ENCODE measurements at places on chromosomes 11 and 22.

GRCh38 chr11:113839842-113840241 is 35.5 kb downstream of the USP28 start:
- H3K4me3 ChIP-seq = no peak overlapping the region
- H3K36me3 ChIP-seq = peaks cover 7% of the 10 kb centered on the region
- no peaks in the 10 kb centered on the region for H3K4me1 ChIP-seq
- H3K27me3 ChIP-seq = no peaks in the 10 kb centered on the region
- H3K27ac ChIP-seq = no peak overlapping the region
- DNase-seq = no peak

- no peaks in the 10 kb centered on the region for H3K4me1 ChIP-seq
- no peak for DNase-seq
- no peaks in the 10 kb centered on the region for H3K36me3 ChIP-seq
- H3K4me3 ChIP-seq = no peak overlapping the region
- H3K27me3 ChIP-seq = no peaks in the 10 kb centered on the region
Measured at GRCh38 chr11:12539572-12539971, 134.6 kb upstream of the TEAD1 start.

DNA sequence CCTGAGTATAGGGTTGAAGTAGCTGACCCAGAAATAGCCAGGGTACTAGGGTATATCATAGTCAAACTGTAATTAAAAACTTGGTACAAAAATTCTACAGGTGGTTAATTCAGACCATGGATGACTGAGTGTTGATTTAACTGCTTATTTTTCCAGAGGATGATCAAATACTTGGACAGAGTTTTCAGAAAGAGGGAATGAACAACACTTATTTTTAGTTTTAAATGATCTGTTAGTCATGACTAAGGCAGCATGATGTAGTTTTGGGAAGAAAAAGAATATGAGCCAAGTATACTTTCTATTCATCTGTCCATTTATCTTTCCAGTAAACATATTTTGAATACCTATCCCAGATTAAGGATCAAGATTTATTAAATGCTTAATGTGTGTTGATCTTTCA is 19.8 kb upstream of the CCDC89 start:
- H3K27me3 ChIP-seq = no peaks in the 10 kb centered on the region
- no peaks in the 10 kb centered on the region for H3K4me1 ChIP-seq
- no peak for DNase-seq
- H3K27ac ChIP-seq = no peak overlapping the region

DNA sequence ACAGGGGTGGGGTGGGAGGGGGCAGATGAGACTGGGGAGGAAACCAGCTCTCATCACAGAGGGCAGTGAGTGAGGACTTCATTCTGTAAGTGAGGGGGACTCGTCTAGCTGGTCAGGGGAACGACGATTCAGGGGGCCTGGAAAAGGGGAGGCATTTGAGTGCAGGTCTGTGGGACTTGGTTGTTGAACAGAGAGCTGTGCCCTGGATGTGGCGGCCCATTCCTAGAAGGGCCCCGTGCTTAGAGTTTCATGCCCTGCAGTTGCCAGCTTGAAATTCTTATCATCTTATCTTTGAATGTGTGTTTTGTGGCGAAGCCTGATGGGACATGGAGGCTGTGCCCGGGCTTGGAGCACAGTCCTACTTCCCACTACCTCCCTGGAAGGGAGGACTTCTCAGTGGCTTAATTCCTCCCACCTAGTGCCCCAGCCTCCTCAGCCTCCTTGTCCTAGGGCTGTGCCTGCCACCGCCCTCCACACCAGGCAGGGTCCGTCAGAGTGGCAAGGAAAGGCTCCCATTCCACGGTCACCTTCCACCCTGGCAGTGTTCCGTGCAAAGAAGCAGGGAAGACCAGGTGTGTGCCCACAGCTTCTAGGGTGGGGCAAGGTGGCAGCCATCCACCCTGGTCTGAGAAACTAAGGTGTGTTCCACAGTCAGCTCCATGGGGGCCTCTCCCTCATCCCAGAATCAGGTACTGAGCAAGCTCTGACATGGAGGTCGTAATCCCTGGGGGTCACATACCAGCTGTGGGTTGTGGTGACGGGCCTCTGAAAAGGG is 59.7 kb upstream of the LMO1 start:
- no peak for DNase-seq
- no peak overlapping the region for H3K4me3 ChIP-seq
- peaks cover 2% of the 10 kb centered on the region for H3K27me3 ChIP-seq
- H3K4me1 ChIP-seq = no peaks in the 10 kb centered on the region

DNA sequence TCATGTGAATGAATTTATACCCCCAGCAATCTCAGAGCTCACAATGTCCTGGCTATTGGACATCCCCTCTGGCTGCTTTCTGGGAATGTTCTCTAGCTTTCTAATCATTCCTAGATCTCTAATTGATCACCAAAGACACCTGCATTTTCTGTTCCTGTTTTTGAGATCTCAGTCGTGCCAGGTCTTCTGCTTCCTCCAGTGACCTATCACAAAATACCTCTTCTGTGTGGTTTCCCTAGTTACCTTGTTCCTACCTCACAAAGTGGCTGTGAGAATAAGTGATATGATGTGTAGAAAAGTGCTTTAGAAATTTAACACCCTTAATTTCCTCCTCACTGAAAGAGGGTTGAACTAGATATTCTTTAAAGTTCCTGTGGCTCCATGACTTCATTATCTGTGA is 92.2 kb downstream of the LUZP2 start:
- H3K27me3 ChIP-seq = no peaks in the 10 kb centered on the region
- H3K4me3 ChIP-seq = no peak overlapping the region
- H3K4me1 ChIP-seq = no peaks in the 10 kb centered on the region
- no peak overlapping the region for H3K27ac ChIP-seq

- H3K27ac ChIP-seq = no peak overlapping the region
- no peaks in the 10 kb centered on the region for H3K36me3 ChIP-seq
- peaks cover 3% of the 10 kb centered on the region for H3K4me1 ChIP-seq
- no peak for DNase-seq
- no peak overlapping the region for H3K4me3 ChIP-seq
- H3K27me3 ChIP-seq = no peaks in the 10 kb centered on the region
Measured at GRCh38 chr22:46828323-46828900, 66.0 kb downstream of the TBC1D22A start.

DNA sequence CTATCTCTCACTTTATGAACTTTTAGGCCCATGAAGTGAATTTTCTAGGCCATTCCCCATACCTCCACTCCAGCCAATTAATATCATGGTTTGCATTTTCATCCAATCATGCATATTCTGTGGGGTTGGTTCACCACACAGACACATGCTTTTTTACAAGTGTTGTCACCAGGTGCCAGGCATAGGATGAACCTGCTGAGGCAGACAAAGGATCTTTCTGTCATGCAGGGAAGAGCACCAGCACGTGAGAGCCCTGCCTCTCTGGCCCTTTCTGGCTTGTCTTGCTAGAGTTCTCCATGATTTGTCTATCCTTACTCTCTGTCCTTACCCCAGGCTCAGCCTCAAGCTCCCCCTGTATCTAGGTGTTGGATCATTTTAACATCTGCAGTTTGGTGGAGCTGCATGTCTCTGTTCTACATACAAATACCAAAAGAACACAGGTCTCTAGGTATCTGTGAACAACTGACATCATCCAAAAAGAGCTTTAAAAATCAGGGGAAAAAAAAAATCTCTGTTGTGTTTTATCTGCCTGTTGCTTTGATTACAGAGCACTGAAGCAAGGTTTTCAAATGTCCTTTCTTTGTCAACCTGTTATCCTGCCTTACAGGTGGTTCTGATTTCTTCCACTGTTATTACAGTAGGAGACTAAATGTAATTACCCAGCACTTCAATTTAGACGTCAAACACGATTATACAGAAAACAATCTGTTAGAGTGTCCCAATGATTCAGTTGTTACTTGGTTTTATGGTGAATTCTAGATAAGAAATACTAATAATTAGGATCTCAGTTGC is 58.4 kb upstream of the GRAMD1B start:
- H3K4me1 ChIP-seq = no peaks in the 10 kb centered on the region
- DNase-seq = no peak
- no peak overlapping the region for H3K4me3 ChIP-seq
- no peaks in the 10 kb centered on the region for H3K36me3 ChIP-seq
- no peaks in the 10 kb centered on the region for H3K27me3 ChIP-seq

- no peaks in the 10 kb centered on the region for H3K4me1 ChIP-seq
- peak overlapping the region; percentile 80 for H3K27ac ChIP-seq
- peak overlapping the region; percentile 6 for H3K4me3 ChIP-seq
- H3K27me3 ChIP-seq = no peaks in the 10 kb centered on the region
- DNase-seq = peak; percentile 79
Measured at GRCh38 chr11:119339589-119340334, 921 bp downstream of the C1QTNF5 start.

DNA sequence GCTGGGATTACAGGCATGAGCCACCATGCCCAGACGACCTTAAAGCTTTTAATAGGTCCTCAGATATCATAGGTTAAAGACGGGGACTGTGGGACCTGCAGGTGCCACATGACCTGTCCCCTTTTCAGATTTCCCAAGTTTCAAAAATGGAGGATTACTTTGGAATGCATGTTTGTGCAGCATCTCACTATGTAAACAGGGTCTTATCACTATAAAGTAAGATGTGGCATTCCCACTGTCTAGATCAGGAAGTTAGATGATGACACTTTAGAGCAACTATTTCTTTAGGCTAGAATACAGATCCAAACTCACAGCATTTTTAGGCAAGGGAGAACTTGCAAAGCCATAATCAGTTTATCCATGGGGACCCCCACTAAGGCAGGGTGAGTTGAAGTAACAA is 92.8 kb downstream of the USP35 start:
- H3K36me3 ChIP-seq = no peaks in the 10 kb centered on the region
- H3K27ac ChIP-seq = no peak overlapping the region
- DNase-seq = no peak
- H3K27me3 ChIP-seq = no peaks in the 10 kb centered on the region

GRCh38 chr11:36074941-36075431 is 131.1 kb downstream of the LDLRAD3 start:
- no peaks in the 10 kb centered on the region for H3K4me1 ChIP-seq
- H3K4me3 ChIP-seq = no peak overlapping the region
- DNase-seq = peak; percentile 65
- H3K27me3 ChIP-seq = no peaks in the 10 kb centered on the region
- no peaks in the 10 kb centered on the region for H3K36me3 ChIP-seq

GRCh38 chr11:33835143-33835878 is 56.6 kb downstream of the LMO2 start:
- no peaks in the 10 kb centered on the region for H3K27me3 ChIP-seq
- H3K4me3 ChIP-seq = no peak overlapping the region
- H3K4me1 ChIP-seq = no peaks in the 10 kb centered on the region

- H3K27me3 ChIP-seq = no peaks in the 10 kb centered on the region
- H3K36me3 ChIP-seq = no peaks in the 10 kb centered on the region
- no peak overlapping the region for H3K4me3 ChIP-seq
- H3K4me1 ChIP-seq = peaks cover 2% of the 10 kb centered on the region
- H3K27ac ChIP-seq = no peak overlapping the region
- DNase-seq = no peak
Measured at GRCh38 chr22:18103527-18104269, 6.9 kb upstream of the TUBA8 start.

GRCh38 chr11:36230779-36231699 is 58.2 kb downstream of the COMMD9 start:
- no peaks in the 10 kb centered on the region for H3K36me3 ChIP-seq
- H3K4me1 ChIP-seq = peaks cover 2% of the 10 kb centered on the region
- DNase-seq = no peak

GRCh38 chr11:34680206-34680605 is 59.3 kb downstream of the EHF start:
- H3K4me3 ChIP-seq = no peak overlapping the region
- H3K27ac ChIP-seq = no peak overlapping the region
- H3K27me3 ChIP-seq = no peaks in the 10 kb centered on the region
- no peak for DNase-seq
- H3K36me3 ChIP-seq = no peaks in the 10 kb centered on the region

DNA sequence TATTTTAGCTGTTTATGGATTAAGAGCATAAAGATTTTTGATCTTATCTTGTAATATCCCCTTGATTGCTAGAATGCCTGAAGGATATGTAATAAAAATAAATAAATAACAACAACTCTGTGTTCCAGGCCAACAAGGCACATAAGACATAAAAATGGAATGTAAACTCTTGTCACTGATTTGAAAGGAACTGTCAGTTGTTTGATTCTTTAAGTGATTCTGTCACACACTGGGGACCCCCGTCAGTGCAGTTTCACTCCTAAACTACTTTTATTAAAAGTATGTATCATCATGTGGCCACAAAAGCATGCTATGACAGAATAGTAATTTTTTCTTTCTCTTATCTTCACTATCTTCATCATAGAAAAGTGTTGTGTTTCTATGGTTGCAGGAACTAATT is 572.4 kb downstream of the CNTN5 start:
- H3K36me3 ChIP-seq = no peaks in the 10 kb centered on the region
- DNase-seq = no peak
- H3K4me3 ChIP-seq = no peak overlapping the region
- no peak overlapping the region for H3K27ac ChIP-seq
- H3K27me3 ChIP-seq = no peaks in the 10 kb centered on the region

DNA sequence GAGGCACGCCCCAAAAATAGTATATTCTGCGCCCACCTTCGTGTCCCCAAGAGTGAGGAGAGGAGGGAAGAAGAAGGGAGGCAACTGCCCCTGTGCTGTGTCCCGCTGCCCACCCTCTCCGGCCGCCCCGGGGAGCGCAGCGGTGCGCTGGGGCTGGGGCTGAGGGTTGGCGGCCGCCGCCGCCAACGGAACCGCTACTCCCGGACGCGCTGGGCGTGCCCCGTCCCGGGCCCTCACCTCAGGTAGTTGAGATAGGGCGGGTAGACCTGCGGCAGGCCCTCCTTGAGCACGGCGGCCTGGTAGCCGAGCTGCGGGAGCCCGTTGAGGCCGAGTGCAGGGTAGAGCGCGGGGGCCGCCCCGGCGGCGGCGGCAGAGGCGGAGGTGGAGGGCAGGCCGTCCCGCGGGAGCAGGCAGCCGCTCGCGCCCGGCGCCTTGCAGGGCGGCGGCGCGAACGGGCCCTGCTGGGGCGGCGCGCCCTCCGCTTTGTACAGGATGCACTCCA is 2.4 kb downstream of the PGR start:
- peak overlapping the region; percentile 48 for H3K27ac ChIP-seq
- H3K36me3 ChIP-seq = no peaks in the 10 kb centered on the region
- peaks cover 47% of the 10 kb centered on the region for H3K27me3 ChIP-seq

DNA sequence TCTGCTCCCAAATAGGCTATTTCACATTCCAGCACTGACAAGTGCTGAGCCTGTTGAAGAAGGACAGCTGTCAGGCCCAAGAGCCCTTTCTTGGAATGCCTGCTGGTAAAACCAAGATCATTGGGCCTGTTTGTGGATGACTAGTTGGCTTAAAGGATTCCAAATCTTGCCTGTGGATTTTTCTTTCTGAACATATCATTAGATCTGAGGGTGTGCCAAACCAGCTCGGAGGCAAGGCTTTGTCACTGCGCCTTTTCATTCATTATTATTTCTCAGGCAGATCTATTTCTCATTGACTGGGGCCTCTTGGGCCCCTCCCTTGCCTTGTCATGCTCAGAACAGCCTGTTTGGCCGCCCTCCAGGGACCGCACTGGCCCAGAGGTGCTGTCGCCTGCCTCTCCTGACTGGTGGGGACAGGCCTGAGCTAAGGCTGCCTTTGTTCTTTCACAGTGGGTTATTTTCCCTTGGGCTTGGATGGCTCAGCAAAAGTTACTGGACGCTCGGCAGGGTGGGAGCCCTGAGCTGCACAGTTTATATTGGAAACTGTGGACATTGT is 222.7 kb upstream of the SESN3 start:
- no peaks in the 10 kb centered on the region for H3K4me1 ChIP-seq
- H3K27ac ChIP-seq = no peak overlapping the region
- H3K27me3 ChIP-seq = no peaks in the 10 kb centered on the region
- DNase-seq = no peak
